Activated T-helper 2 cell treated with anti-CD3 and anti-CD28 coated beads, Interferon-gamma antibody, Interleukin-2, Interleukin-4, amounts not matched to agents 10 μg/mL and 5 μg/mL and 100 μg/mL, durations not matched to agents 14 hours and 24 hours and 36 hours (primary cell): ENCODE measurements at places on chromosomes 2 and 18. TPM values are rescaled to one million over a fixed set of nuclear protein-coding genes. Genes with fewer than 3 reads are reported as not detected.
A peak's percentile ranks its signal among the peaks of the same experiment; 100 is the strongest.

DNA sequence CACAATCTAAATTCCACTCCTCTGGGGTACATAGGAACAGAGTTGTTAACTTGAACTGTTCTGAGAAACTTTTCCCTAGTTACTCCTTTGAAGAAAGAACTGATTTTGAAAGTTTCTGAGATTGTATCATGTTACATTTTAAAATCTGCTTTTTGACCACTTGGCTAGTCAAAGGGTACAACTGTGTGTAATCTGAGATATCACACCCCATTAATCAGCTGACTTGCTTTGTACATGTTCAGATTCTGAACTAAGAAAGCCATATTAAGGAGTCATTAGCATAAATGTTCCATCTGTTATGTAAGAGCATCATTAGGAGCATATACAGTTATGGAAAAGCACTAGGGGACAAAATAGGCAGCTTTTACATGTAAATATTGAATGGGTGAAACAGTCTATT, 3.8 kb upstream of the WDR35 start:
- H3K4me1 ChIP-seq = peaks cover 15% of the 10 kb centered on the region
- H3K27ac ChIP-seq = no peak overlapping the region
- H3K36me3 ChIP-seq = no peaks in the 10 kb centered on the region
- DNase-seq = no peak
- no peak overlapping the region for H3K4me3 ChIP-seq

DNA sequence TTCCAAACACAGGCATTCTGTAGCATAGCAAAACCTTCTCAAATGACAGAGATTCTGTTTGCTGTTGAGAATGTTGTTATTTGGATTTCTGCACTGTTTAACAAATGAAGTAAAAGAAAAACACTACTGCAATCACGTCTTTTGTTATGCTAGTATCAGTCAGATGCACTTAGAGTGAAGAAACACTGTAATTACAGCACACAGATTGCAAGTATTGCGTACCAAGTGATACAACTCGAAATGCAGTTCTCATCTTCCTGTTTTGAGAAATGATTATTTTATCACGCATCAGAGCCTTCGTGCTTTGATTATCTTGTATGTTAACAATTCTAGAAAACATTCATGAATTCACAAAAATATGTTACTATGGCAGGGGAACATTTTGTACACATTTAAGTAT, 41.8 kb upstream of the KLF11 start:
- H3K27ac ChIP-seq = no peak overlapping the region
- peaks cover 2% of the 10 kb centered on the region for H3K27me3 ChIP-seq
- H3K4me3 ChIP-seq = no peak overlapping the region
- H3K36me3 ChIP-seq = no peaks in the 10 kb centered on the region

GRCh38 chr2:120419073-120419472, 73.1 kb downstream of the INHBB start:
- peaks cover 8% of the 10 kb centered on the region for H3K27me3 ChIP-seq
- H3K36me3 ChIP-seq = no peaks in the 10 kb centered on the region
- H3K4me1 ChIP-seq = no peaks in the 10 kb centered on the region
- no peak overlapping the region for H3K4me3 ChIP-seq

DNA sequence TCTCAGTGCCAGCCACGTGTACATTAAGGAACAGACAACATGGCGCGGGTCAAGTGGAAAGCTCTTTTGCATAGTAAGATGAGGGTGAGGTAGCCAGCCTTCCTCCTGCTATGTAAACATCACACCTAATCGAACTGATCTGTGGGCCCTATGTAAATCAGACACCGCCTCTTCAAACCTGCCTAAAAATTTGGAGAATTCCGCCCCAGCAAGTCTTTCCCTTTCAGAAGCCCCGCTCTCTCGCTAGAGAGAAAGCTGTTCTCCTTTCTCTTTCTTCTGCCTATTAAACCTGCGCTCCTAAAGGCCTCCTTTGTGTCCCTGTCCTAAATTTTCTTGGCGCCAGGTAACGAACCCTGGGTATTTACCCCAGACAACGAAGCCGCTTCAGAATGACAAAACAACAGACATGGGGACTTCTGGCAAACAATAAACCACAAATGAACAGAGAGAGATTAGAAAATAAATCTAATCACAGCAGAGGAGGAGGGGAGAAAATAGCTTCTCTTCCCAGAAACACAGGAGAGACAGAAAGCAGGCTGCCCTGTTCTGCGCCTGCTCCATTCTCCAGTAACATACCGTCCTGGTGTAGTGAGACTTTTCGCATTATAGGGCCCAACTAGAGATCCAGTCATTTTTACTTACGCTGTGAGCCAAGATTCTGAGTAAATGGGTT, 31.9 kb upstream of the CYP1B1 start:
- no peak overlapping the region for H3K4me3 ChIP-seq
- H3K27ac ChIP-seq = no peak overlapping the region
- peaks cover 9% of the 10 kb centered on the region for H3K36me3 ChIP-seq
- DNase-seq = no peak
- H3K4me1 ChIP-seq = peaks cover 18% of the 10 kb centered on the region
- peaks cover 13% of the 10 kb centered on the region for H3K27me3 ChIP-seq

DNA sequence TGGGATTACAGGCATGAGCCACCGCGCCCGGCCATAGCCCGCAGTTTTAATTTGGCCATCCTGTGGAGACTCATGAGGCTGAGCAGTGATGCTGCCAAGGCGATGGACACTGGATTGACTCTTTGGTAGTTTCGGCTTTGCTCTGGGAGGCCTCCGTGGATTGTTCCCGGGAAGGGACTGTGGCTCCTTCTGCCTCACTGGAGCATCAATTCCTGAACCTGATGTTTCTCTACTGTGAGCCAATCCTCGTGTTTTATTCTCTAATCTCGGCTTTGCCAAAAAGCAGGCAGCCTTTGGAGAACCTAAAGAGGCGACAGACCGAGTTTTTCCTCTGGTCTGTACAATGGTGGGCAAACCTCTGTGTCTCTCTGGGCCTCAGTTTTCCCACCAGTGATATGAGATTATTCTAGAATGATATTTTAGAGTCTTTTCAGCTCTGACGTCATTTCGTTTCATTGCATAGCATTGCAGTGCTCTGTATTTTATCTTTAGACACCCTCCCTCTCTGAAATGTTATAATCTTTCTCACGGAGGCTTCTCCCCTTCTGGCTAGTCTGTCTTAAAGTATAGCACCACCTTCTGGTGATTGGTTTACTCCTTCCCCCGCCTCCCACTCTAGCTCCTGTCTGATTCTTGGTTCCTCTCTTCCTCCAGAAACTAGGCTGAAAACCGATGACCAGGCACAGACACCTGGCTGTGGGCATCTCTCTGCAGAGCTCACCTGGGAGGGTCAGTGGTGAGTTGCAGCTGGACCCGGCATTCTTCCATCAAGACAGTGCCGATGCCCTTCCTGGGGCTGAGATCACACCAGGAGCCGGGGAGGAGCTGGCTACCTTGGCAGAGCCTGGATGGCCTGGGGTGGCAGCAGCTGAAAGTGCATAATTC, 341.3 kb downstream of the MYCN start:
- H3K4me1 ChIP-seq = no peaks in the 10 kb centered on the region
- no peaks in the 10 kb centered on the region for H3K36me3 ChIP-seq
- no peak for DNase-seq
- no peak overlapping the region for H3K4me3 ChIP-seq
- H3K27ac ChIP-seq = no peak overlapping the region

DNA sequence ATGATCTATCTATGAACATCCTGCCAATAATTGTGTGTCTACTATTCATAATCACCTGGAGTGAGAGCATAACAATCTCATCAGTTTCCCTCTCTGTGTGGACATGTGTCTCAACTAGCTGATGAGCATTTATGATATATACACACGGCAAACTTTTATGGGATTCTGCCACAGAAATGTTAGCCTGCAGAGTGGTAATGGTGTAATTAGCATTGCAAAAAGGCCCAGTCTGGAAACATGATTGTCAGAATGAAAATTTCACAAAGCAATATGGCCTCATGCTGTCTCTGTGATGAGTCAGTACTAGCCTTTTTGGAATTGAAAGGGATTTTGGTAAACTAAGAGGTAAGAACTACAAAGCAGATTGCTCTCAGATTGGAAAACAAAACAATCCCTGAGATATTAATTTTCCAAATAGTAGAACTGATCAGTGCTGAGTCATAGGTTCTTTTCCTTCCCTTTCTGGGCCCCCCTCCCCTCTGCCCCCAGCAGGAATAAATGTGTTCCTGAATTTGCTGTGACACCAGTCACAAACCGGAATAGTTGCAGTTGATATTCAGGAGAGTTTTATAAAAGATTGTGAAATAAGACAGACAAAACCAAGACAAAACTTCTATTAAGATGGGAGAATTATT, 189.2 kb downstream of the OSR1 start:
- DNase-seq = no peak
- H3K36me3 ChIP-seq = no peaks in the 10 kb centered on the region
- no peak overlapping the region for H3K27ac ChIP-seq
- H3K27me3 ChIP-seq = no peaks in the 10 kb centered on the region

- H3K36me3 ChIP-seq = no peaks in the 10 kb centered on the region
- DNase-seq = no peak
- H3K4me3 ChIP-seq = no peak overlapping the region
- no peaks in the 10 kb centered on the region for H3K4me1 ChIP-seq
- H3K27ac ChIP-seq = no peak overlapping the region
Measured at GRCh38 chr2:29475499-29475898, 360.3 kb downstream of the CLIP4 start.

DNA sequence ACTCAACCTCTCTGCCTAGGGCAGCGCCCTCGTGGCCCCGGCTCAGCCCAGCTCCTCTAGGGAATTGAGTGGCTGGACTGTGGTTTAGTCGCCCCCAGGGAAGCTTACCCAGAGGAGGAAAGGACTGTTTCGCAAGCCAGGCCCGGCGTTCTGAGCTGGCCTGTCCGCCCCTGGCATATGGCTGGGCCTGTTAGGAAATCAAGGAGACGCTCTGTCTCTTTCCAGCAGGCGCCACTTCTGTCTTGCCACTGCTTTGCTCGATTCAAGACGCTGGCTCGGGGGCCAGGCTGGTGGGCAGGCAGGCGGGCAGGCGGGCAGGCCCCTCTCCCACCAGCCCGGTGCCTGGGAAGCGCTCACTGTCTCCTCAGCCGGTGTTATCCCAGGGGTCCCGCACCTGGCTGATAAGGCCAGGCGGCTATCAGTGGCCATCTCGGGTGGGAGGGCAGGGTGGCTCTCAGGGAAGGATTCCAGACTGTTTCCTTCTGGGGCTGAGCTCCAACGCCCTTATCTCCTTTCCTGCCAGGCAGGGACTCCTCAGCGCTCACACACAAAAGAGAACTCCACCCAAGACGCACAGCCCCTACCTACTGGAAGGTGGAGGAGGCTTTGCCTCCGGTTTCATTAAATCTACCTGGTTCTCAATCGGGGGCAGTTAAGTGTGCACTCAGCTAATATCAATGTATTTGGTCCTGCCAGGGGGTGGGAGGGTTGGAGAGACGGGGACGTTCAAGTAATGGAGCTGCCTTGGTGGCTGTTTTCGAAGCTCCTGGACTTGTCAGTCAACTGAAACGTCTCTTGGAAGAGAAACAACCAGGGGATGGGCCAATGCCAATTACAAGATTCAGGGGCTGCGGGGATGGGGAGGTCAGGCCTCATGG, 109.1 kb downstream of the SMAD7 start:
- peak overlapping the region; percentile 83 for H3K27ac ChIP-seq
- no peak for DNase-seq
- peaks cover 46% of the 10 kb centered on the region for H3K4me1 ChIP-seq
- H3K36me3 ChIP-seq = no peaks in the 10 kb centered on the region
- H3K4me3 ChIP-seq = no peak overlapping the region
- no peaks in the 10 kb centered on the region for H3K27me3 ChIP-seq

DNA sequence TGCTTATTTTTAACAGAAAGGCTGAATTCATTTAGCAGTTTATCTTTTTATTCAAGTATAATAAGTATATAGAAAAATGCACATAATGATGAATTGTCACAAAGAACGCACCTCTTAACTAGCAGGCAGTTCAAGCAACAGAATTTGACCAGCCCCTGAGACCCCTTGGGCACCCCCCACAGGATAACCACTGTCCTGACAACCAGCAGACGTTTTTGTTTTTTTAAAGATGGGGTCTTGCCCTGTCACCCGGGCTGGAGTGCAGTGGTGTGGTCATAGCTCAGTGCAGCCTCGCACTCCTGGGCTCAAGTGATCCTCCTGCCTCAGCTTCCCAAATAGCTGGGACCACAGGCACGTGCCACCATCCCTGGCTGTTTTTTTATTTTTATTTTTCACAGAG, 14.0 kb downstream of the PRELID3A start:
- H3K36me3 ChIP-seq = no peaks in the 10 kb centered on the region
- H3K27me3 ChIP-seq = no peaks in the 10 kb centered on the region
- no peak overlapping the region for H3K27ac ChIP-seq

- no peaks in the 10 kb centered on the region for H3K36me3 ChIP-seq
- no peak for DNase-seq
- no peak overlapping the region for H3K4me3 ChIP-seq
- no peaks in the 10 kb centered on the region for H3K27me3 ChIP-seq
- H3K27ac ChIP-seq = no peak overlapping the region
Measured at GRCh38 chr2:133506996-133507395, 61.3 kb downstream of the NCKAP5 start.

GRCh38 chr2:150513647-150514046, 26.2 kb upstream of the RND3 start:
- H3K27ac ChIP-seq = no peak overlapping the region
- H3K4me1 ChIP-seq = no peaks in the 10 kb centered on the region
- H3K4me3 ChIP-seq = no peak overlapping the region
- no peak for DNase-seq
- H3K27me3 ChIP-seq = no peaks in the 10 kb centered on the region

DNA sequence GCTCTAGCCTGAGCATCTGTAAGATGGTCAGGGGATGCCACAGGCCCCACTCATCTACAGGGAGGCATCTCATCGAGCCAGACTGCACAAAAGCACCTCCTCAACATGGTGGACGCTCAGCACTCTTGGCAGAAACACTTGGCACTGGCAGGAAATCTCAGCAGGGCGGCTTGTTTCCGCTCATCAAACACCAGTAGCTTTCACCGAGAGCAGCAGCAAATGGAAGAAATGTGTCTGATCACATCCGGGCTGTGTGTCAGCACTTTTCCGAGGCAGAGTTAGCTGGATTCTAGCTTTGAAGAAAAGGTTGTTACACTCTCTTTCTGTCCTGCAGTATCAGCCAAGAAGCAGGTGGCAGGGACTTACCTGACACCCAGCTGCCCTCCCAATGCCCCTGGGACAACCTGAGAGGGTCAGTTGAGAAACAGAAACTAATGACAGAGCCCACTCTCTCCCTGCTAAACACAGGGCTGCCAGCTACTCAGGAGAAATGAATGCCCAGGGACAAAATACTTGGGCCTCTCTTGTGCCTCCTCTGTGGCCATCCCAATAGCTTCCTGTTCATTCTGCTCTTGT, 68.9 kb upstream of the FZD7 start:
- DNase-seq = no peak
- no peaks in the 10 kb centered on the region for H3K27me3 ChIP-seq
- H3K27ac ChIP-seq = no peak overlapping the region
- H3K4me3 ChIP-seq = no peak overlapping the region
- H3K4me1 ChIP-seq = no peaks in the 10 kb centered on the region
- H3K36me3 ChIP-seq = no peaks in the 10 kb centered on the region

CAVIN2 gene
- total RNA-seq = not detected in 2 replicates

FAM110C gene
- total RNA-seq = 5.3 and 5.7 TPM in 2 replicates

LBX2 gene
- total RNA-seq = 1.6 and 2.2 TPM in 2 replicates

POTEF gene
- total RNA-seq = not detected in 2 replicates

TEKT4 gene
- 0.34 TPM in 1 of 2 replicates, not detected in the other for total RNA-seq

MOGAT1 gene
- total RNA-seq = 0.18 TPM in 1 of 2 replicates, not detected in the other

TBC1D8 gene
- total RNA-seq = 0.87 and 1.3 TPM in 2 replicates

RIT2 gene
- total RNA-seq = not detected in 2 replicates

ASB18 gene
- not detected in 2 replicates for total RNA-seq
